ENCODE measurements at places on chromosomes 4 and X.

GRCh38 chr4:1164040-1164439, 8.3 kb downstream of the SPON2 start:
- DNase-seq: no peak

GRCh38 chrX:68703369-68703768, 55.9 kb downstream of the STARD8 start:
- no peak for DNase-seq

- DNase-seq: no peak
These were observed 67.4 kb upstream of the INPP4B start for GRCh38 chr4:142913461-142914030.

- peak; percentile 27 for DNase-seq
These were observed 17.0 kb downstream of the LAMP2 start for GRCh38 chrX:120452131-120452530.

DNA sequence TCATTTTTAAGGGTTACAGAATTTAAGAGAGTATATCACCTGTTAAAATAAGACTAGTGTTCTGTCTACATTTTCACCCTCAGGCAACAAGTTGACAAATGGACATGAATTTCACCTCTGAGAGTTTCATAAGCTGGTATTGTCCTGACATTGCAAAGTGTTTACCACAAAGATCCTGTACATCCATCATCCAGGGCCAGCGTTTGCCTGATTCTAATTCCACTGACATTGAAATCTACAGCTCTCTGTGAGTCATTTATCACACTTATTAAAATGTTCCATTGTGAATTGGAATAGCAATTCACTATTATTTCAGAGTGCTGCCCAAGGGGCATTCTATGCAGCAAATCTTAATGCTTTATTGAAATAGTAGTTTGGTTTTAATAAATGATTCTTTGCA, 1499.4 kb upstream of the PCDH7 start:
- DNase-seq: no peak

GRCh38 chr4:64559571-64559970, 150.3 kb upstream of the TECRL start:
- no peak for DNase-seq

DNA sequence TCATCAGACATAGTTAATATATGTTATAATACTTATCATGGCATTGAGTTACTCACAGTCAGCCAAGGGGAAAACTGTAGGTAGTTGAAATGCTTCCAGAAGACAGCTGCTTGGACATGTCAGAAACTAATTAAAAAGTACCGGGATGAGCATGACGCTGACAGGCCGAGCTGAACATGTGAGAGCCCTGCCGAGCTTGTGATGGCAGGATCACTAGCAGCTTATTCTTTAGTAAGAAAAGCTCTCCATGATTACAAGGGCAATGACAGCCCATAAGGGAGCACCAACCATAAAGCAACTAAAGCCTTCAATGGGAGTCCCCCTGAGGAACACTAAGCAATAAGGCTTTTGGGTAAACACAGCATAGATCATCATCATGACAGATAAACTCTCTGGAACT, 435.6 kb downstream of the TLL1 start:
- no peak for DNase-seq

DNA sequence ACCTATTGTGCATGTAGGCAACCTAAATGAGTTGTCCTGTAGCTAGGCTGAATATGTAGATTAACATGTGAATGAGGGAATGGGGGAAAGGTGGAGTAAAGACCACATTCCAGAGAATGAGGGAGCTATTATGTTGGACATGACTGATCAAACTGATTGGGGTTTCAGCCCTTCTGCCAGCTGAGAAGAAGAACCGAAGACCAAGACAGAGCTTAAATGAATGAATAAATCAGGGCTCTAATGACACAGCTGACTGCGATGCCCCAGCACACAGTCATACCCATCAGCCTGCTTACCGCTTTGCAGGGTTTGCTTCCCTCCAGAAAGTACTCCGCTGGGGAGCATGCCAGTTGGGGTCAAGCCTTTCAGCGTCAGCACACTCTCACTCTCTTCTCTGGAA, 315.4 kb downstream of the PPP3CA start:
- no peak for DNase-seq

DNA sequence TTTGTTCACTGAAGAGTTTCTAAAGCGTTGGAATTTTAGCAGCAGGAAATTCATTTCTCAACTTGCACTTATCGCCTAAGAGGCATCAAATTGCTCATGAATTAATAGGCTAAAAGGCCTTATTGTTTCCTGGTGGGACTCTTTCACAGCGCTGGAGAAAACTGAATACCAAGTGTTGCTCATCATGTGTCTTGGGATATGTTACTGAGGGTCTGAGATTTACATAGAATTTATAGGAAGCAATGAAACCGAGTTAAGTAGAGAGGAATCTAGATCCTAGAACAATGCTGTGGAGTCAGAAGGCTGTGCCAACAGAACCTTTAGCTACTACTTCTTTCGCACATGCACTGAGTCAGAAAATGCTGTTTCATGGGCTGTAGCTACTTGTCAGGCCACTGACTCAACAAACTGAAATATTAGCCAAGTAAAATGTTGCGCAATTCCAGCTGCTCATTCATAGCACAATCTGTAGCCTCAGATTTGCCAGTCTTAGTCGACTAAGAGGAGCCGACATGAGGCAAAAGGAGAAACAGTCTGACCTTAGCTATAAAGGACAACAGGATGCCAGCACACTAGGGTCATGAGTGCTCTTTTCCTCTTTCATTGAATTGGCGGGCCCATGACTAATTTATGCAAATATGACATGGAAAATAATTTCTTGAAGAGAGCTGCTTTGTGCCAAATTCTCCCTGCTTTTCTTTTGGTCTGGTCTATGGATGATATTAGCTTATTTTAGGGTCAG, 35.9 kb upstream of the CXCL8 start:
- no peak for DNase-seq

GRCh38 chr4:141054446-141054845, 78.8 kb downstream of the RNF150 start:
- DNase-seq: no peak

GRCh38 chr4:25448379-25449109, 71.5 kb downstream of the ANAPC4 start:
- DNase-seq: no peak

DNA sequence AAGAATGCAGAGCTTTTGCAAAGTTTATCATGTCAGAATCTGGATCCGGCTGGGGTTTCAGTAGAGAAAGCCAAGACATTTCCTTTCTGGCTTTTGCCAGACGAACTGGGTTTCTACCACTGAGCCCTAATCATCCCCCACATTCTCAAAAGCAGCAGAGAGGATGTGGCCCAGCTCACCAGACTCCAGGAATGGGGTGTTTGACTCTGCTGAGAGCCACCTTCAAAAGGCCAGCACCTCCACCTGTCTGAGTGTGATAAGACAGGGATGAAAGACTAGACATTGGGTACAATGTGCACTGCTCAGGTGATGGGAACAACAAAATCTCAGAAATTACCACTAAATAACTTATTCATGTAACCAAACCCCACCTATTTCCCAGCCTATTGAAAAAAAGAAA, 25.7 kb upstream of the CCKAR start:
- DNase-seq: no peak

GRCh38 chr4:98113012-98113411, 30.3 kb downstream of the STPG2 start:
- DNase-seq: peak; percentile 19

- DNase-seq: no peak
These were observed 49.5 kb downstream of the CD99L2 start for GRCh38 chrX:150848914-150849365.

- no peak for DNase-seq
These were observed 46.1 kb downstream of the PJA1 start for GRCh38 chrX:69119122-69119521.

DNA sequence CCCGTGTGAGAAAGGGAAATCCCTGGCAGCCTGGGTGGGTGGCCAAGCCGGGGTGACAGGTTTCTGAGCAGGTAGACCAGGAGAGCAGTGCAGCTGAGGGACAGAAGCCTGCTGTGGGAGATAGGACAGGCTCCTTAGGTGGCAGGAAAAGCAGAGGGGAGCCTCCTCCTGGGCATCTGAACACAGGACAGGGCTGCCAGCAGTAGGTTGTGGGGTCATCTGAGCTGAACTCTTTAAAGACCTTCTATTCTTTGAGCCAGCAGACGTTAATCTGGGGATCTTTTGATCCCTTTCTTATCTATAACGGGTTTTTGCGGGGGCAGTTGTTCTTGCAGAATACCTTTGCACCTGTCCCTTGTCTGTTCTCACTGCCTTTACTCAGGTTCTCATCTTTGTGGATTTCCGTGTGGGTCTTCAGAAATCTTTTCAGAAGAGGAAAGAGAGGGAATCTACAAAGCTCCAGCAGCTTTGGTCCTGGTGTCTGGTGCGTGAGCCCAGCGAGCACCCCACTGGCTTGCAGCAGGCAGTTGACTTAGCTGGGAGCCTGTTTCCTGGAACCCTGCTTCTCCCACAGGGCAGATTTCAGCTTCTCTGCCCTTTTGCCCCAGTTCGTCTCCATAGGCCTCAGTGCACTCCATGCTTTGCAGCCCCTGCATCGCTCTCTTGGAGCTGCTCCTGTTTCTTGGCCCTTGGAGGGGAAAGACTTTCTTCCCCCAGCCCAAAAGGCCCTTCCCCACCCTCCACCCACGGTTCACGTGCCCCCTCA, 35.8 kb upstream of the TADA2B start:
- DNase-seq: no peak

- no peak for DNase-seq
These were observed 738.1 kb upstream of the PRKX start for GRCh38 chrX:4451591-4451990.

DNA sequence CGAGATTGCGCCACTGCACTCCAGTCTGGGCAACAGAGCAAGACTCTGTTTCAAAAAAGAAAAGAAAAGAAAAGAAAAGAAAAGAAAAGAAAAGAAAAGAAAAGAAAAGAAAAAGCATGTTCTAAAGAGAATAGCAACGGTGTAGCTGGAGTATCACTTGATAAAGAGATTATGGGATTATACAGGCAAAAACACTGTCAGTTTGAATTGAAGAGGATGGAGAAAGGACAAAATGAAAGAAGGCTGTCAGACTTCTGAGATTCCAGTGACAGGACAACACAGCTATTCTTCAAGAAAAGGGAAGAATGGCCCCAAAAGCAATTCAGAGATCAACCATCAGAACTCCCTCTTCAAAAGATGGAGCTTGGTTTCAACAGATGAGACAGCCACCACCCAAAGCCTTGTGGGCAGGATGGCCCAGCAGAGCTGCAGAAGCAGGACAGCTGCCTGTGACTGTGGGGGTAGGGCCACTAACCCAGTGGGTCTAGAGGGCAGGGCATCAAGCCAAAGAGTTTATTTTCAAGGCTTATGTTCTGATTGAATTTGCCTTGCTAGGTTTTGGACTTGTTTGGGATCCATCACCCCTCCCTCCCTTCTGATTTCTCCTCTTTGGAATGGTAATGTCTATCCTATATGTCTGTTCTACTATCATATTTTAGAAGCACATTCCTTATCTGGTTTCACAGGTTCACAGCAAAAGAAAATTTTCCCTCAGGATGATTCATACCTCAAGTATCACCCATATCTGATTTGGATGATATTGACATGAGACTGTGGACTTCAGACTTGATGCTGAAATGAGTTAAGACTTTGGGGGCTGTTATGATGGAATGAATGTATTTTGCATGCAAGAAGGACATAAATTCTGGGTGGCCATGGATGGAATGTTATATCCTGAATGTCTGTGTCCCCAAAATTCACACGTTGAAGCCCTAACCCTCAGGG, 17.5 kb downstream of the RFC1 start:
- no peak for DNase-seq

- DNase-seq: no peak
These were observed 34.6 kb downstream of the PDLIM5 start for GRCh38 chr4:94486372-94486801.

DNA sequence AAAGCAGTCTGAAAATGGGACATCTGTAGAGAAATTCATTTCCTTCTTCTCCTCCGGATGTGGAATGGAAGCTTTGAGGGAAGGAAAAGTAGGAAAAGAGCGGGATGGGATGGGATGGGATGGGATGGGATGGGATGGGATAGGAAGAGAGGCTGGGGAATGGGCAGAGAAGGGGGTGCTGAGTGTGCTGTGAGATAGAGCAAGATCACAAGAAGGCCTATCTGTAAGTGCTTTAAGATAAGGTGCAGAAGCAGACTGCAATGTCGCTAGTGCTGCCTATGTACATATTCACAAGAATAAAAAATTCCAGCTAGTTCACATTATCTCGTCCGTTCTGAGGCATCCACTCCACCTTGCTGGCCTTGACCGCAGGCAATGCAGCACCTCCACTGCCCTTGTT, 86.2 kb downstream of the IRF2 start:
- DNase-seq: no peak

DNA sequence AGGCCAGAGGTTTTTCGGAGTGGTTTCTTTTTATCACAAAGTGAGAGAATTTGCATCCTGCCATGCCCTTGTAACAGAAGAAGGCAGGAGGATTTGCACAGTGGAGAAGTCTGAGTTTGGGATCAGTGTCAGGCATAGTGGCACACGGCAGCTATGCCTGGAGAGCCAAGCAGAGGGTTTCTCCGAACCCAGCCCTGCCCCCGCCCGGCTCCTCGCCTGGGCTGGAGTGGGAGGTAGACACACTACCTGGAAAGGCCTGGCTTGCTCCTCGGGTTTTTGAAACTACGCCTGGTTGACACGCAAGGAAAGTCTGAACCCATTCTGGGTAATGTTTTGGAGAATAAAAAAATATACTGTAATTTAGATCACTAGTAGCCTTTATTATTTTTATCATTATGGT, 1653.6 kb upstream of the TENM3 start:
- no peak for DNase-seq

GRCh38 chr4:82458729-82459128, 28.3 kb downstream of the ENOPH1 start:
- no peak for DNase-seq

- no peak for DNase-seq
These were observed 634 bp downstream of the CWH43 start for GRCh38 chr4:48986654-48987164.

GRCh38 chr4:98341309-98341708, 80.1 kb downstream of the RAP1GDS1 start:
- no peak for DNase-seq

- no peak for DNase-seq
These were observed 53.3 kb upstream of the STIM2 start for GRCh38 chr4:26807330-26807729.

DNA sequence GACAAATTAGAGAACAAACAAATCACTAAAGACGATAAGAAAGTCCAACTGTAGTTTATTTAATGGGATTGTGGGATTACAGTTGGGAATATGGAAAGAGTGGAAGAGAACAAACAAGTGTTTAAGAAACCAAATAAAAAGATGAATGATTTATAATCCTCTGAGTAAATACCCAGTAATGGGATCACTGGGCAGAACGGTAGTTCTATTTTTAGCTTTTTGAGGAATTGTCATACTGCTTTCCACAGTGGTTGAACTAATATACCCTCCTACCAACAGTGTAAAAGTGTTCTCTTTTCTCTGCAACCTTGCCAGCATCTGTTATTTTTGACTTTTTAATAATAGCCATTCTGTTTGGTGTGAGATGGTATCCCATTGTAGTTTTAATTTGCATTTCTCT, 15.0 kb downstream of the C4orf51 start:
- no peak for DNase-seq

All from putamen (tissue), 1 donor.